ENCODE measurements at places on chromosomes 7 and 10.

GRCh38 chr7:100567751-100568175 is 5.9 kb downstream of the SAP25 start:
- DNase-seq: no peak

DNA sequence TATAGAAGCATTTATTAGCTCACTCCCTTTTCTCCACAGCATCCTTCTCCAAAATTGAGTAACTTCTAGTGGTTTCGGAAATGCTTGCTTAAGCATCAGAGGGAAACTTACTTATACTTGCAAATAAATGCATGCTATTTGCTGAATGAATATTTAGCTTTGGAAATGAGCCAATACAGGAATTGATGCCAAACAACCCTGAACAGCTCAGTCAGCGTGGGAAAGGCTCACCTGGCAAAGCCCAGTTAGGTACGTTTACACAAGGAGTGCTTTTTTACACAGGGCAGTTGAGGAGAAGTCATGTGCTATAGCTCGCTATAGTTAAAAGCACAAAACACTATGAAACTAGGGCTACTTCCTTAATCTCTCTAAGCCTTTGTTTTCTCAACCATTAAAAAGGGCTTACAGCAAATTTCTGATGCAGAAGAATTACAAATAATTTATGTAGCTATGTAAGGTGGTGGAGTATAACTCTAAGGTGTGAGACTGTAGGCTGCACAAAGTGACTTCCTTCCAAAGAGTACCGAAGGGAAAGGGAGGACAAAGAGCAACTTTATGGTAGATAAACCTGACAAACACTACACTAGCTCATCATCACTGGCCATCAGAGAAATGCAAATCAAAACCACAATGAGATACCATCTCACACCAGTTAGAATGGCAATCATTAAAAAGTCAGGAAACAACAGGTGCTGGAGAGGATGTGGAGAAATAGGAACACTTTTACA is 498.2 kb downstream of the PHTF2 start:
- no peak for DNase-seq

- DNase-seq: no peak
These were observed 485.8 kb downstream of the PLXDC2 start for GRCh38 chr10:20302033-20302432.

DNA sequence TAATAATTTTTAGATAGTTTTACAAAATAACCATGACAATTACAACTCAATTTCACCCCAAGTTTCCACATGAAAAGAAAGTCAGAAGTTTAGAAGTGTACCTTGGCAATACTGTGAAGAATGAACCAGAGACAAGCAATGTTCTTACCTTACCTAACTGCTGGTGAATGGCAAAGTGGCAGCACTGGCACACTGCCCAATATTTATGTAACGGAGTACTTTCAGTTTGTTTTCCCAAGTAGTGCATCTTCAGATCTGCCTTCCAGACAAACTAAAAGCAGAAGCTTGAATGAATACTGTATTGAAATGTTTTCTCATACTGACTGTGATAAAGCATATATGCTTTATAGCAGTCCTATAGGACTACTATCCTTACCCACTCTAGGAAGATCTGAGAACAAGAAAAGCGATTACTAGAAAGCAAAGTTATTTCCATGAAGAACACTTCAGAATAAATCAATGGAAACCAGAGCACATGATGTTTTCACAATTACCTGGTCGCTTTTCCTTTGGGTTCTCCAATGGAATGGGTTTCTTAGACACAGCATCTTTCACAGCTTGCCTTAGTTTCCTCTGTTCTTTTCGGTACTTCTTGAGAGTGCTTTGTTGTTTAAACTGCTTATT is 1.5 kb downstream of the NOC3L start:
- DNase-seq: no peak

GRCh38 chr7:133683182-133683454 is 430.2 kb downstream of the EXOC4 start:
- DNase-seq: no peak

- no peak for DNase-seq
These were observed 329.3 kb downstream of the FRMD4A start for GRCh38 chr10:14001298-14002040.

Data from stimulated activated CD8-positive, alpha-beta memory T cell treated with anti-CD3 and anti-CD28 coated beads, Interleukin-2, amount 100 ng/mL, for 48 hours (primary cell).